ENCODE measurements at places on chromosomes 16 and 17.

- DNase-seq = peak; percentile 61
Observed at GRCh38 chr17:6374271-6374691, 60.6 kb downstream of the AIPL1 start.

GRCh38 chr17:40926341-40926740 is 11.1 kb downstream of the KRT23 start:
- DNase-seq = no peak

- no peak for DNase-seq
Observed at GRCh38 chr17:49894761-49895160, 46.9 kb upstream of the TAC4 start.

DNA sequence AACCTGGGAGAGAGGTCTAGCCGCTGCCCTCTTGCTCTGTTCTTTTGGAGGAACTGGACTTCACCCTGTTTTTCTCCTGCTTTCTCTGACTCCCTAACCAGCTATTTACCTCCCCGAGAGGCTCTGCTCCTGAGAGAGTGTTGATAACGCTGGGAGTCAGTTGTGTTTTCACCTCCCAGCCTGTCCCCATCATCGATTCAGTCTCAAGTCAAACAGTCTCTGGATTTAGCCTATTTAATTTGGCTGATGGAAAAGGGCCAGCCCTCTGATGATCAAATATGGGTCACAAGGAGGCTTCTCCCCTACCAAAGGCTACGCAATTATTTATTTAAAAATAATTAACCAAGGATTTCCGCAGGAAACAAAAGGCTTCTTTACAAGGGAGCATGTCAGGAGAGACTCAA is 31.8 kb downstream of the HNF1B start:
- no peak for DNase-seq

- DNase-seq = no peak
Observed at GRCh38 chr16:79076047-79076767, 524.3 kb downstream of the MAF start.

DNA sequence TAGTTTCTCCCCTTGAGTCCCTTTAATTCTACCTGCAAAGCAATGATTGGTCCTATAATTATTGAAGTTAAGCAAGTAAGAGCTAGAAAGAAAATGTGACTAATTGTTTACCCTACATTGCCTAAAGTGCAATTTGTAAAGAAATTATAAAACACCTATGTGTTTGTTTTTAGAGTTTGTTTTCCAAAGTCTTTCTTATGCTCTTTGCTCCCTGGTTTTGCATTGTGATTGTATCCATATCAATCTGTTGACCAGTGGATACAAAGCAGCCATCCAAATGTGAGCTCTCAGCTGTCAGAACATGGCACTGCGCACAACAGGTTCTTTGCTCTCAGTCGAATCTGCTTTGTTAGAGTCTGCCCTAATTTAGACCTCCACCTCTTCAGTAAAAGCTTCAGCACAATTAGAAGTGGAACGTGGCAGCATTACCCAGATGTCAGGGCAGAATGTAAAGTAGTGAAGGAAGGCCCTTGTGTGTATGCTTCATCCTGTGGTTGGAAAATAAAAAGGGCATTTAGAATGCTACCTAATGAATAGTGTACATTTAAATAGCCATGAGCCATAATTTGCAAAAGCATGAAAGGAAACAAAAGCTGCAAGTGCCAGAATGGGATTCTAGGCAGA is 70.5 kb downstream of the AATF start:
- DNase-seq = no peak

GRCh38 chr16:6048017-6048416 is 950.4 kb upstream of the EEF2KMT start:
- no peak for DNase-seq

- DNase-seq = peak; percentile 19
Observed at GRCh38 chr16:31713945-31714902, 159.4 kb upstream of the ZNF267 start.

DNA sequence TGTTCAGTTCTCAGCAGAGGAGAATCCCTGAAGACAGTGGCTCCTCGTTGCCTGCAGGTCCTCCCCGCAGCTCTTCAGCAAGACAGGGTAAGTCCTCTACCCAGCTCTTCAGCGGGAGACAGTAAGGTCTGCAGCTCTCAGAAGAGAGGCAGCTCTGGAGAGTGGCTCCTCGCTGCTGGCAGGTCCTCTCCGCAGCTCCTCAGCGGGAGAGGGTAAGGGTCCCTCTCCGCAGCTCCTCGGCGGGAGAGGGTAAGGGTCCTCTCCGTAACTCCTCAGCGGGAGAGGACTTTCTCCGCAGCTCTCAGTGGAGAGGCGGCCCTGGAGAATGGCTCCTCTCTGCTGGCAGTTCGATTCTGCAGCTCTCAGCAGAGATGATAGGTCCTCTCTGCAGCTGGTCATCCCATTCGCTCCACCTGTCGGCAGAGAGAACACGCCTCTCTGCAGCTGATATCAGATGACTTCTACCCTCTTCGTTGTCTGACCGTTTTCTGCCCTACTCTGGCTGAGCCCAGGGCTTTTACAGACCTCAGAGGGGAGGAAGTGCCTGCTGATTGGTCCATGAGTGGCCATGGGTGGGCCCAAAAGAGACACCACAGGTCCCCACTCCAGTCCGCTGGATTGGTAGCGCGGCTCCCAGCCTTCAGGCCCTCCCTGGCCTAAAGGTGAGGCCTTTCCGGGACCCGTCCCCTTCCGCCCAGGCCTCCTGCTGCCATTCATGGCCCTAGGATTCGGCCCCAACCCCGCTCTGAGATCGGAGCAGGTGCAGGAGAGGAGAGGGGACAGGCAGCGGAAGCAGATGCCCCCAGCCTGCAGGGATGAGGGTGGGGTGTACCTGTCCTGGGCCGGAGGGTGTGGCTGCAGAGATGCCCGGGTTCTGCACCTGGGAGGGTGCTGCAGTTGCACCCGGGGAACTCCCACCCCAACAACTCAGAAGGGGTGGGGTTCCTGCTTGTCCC is 11.9 kb upstream of the SHCBP1 start:
- no peak for DNase-seq

DNA sequence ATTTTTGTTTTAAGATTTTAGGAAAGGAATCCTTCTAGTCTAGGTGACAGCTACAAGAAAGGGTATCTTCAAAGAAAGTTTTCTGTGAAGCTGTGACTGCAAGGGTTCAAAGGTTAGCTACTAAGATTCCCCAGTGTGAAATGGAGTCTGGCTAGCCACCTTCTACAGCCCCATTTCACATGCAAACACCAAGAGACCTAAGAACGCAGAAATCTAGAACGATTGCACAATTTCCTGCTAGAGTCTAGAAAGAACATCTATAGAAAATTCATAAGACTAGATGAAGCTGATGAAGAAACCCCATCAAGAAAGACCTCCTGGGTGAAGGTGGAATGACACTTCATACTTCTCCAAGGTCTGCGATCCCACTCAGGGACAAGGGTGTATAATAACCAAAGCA is 77.1 kb downstream of the STX8 start:
- no peak for DNase-seq

- no peak for DNase-seq
Observed at GRCh38 chr16:3321816-3322215, 16.5 kb downstream of the ZNF75A start.

DNA sequence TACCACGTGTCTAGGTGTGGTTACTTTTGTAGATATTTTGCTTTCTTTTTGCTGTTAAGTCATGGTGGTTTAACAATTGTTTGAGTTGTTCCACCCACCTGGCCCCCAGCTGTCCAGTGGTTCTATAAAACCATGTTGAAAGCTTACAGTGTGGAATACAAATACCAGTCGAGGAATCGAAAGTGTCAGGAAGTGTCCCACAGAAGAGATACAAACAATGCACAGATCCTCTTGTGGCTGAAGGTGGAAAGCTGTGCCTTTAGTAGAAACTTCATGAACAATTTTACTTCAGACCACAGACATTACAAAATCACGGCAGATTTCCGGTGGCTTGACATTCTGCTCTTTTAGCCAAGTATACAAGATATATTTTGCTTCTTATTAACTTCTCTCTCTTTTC is 782.4 kb upstream of the SOX9 start:
- peak; percentile 69 for DNase-seq

GRCh38 chr16:2090481-2090776 is 42.6 kb downstream of the TSC2 start:
- DNase-seq = no peak

DNA sequence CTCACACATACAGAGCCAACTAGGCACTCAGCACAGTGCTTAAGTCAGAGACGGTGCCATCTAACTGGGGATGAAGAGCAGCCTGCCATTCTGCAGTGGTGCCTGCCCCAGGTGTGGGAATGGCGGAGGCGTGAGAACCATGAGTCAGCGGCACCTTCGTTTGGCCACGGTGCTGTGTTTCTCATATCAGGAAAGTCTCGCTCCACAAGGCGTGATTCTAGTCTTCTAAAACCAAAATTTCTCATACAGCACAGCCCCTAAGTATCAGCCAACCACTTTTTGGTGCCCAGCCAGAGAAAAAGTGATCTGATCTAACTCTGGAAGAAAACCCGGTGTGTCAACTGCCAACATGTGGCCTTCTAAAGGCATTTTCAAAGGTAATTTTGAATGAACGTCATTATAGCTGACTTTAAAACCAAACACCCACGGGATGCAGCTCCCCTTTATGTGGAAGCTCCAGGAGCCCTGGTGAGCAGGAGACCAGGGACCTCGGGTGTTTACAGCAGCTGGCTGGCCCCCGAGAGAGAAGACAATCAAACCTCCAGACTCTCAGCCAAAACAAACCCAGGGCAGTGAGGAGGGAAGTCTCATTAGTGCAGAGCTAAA is 54.6 kb downstream of the ABCC12 start:
- DNase-seq = no peak

DNA sequence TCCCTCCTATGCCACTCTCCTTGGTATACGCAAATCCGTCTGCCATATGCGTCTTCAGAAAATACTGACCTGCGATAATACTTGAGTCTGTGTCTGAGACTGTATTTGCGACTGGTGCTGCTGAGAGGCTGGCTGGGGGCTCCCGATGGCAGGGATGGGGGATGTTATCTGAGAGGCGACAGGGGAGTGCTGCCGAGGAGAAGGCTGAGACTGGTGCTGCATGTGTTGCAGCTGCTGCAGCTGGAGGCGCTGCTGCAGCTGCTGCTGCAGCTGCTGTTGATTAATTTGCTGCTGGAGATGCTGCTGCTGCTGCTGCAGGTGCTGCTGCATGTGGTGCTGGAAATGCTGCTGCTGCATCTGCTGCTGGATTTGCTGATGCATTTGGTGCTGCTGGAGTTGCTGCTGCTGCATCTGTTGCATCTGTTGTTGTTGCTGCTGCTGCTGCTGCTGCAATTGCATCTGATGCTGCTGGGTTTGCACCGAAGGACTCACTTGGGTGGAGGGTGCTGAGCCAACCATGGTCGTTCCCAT is 107.7 kb downstream of the TOX3 start:
- DNase-seq = no peak

DNA sequence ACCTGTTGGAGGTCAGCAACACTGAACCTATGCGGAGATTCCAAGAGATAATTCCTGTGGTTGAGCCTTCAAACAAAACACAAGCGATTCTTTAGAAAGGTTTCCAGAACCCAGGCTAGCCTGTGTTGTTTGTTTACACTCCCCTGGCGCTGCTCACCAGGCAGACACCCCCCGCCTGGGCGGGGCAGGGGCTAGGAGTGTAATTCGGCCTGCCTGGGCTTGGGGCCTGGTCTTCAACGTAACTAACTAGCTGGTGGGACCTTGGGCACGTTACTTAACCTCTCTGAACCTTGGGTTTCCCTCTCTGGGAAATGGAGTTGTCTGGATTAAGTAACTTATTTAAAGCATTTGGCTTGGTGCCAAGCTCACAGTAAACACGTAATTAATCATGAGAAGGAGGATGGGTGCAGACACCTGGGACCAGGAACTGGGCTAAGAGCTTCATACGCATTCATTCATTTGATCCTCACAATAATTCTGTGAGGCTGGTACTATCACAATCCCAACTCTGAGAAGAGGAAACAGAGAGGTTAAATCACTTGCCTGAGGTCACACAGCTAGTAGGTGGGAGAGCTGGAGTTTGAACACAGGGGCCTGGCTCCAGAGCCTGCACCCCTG is 7.6 kb upstream of the ARHGAP27 start:
- DNase-seq = no peak

DNA sequence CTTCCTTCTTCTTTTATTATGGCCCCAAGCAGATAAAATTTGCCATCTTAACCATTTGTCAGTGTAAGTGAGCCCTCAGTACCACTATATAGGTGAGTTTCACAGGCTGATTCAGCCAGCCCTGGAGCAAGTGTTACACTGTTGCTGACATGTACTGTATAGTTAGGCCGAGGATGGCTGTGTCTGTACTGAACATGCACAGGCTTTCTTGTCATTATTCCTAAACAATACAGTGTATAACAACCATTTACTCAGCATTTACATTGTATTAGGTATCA is 53.7 kb downstream of the AMFR start:
- DNase-seq = no peak

DNA sequence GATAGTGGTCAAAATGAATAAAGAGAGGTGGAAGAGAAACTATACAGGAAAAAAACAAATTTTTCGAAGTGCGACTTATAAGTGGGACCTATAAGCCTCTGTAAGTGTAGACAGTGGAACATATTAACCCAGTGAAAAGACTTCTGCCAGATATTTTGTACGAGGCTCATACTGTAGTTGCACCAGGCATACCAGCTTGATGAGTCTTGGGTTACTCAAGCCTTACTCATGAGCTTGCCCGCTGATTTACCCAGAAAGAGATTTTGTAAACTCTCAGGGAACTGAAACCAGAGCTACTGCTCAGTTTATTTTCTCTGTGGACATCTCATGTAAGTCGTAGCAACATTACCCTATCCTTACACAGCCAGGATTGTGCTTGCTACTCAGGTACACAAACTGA is 708.0 kb upstream of the SOX9 start:
- DNase-seq = peak; percentile 98

DNA sequence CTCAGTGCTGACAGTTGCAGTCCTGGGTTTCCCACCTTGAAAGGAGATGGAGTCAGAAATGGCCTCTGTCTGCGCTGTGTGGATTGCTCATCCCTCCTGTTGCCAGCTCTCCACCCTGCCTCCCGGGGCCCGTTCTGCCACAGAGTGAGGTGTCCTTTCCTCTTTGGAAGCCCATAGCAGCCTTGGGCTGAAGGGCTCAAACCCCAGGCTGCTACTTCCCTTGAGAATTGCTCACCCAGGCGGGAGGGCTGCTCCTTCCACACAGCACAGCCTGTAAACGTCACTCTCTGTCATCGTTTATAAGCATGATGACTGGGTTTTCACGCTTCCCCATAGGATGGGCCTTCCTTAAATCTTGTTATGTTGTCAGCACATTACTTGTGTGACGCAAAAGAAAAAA is 62.7 kb downstream of the FOXK2 start:
- DNase-seq = peak; percentile 93

DNA sequence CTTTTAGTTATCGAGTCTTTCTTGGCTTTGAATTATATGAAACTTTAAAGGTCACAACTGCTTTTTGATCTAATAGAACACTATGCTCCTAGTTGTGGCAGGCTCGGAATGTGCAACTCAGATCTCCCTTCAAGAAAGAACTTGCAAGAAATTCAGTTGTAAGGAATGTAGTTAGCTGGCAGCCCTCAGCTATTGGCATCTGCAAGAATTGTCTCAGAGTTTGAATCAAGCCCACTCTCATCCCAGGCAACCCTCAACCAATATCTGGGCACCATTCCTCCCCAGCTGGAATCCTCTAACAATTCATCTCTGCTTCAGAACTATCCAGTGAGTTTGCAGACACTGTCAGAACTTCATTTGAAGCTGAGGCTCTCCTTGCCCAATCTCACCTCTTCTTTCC is 447.2 kb downstream of the KIF2B start:
- no peak for DNase-seq
